CD8-positive, alpha-beta memory T cell (primary cell): ENCODE measurements at places on chromosomes 6 and 20. TPM values are rescaled to one million over a fixed set of nuclear protein-coding genes. Genes with fewer than 3 reads are reported as not detected.

GRCh38 chr6:69427882-69428281 is 368.9 kb downstream of the LMBRD1 start:
- H3K27me3 ChIP-seq: no peaks in the 10 kb centered on the region
- H3K27ac ChIP-seq: no peak overlapping the region
- DNase-seq: no peak
- H3K36me3 ChIP-seq: no peaks in the 10 kb centered on the region

DNA sequence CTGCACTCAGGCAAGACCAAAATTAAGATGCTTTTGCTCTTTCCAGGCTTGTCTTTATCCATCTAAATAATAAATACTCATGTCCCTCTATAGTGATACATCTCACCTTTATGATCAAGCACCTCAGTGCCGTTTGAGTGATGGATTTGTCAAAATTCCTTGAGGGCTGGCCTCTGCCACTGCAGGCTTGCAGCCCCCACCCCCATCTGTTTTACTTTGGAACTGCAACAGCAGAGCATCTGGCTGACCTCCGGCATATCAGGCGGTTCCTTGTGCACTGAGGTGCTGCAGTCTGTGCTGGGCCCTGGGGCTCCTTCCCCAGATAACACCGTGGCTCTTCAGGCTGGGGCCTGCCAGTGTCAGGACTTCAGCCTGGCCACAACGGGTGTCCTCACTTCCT is 386.9 kb downstream of the CDH26 start:
- no peak overlapping the region for H3K4me3 ChIP-seq
- H3K4me1 ChIP-seq: no peaks in the 10 kb centered on the region
- no peaks in the 10 kb centered on the region for H3K27me3 ChIP-seq
- no peak for DNase-seq
- no peaks in the 10 kb centered on the region for H3K36me3 ChIP-seq

DNA sequence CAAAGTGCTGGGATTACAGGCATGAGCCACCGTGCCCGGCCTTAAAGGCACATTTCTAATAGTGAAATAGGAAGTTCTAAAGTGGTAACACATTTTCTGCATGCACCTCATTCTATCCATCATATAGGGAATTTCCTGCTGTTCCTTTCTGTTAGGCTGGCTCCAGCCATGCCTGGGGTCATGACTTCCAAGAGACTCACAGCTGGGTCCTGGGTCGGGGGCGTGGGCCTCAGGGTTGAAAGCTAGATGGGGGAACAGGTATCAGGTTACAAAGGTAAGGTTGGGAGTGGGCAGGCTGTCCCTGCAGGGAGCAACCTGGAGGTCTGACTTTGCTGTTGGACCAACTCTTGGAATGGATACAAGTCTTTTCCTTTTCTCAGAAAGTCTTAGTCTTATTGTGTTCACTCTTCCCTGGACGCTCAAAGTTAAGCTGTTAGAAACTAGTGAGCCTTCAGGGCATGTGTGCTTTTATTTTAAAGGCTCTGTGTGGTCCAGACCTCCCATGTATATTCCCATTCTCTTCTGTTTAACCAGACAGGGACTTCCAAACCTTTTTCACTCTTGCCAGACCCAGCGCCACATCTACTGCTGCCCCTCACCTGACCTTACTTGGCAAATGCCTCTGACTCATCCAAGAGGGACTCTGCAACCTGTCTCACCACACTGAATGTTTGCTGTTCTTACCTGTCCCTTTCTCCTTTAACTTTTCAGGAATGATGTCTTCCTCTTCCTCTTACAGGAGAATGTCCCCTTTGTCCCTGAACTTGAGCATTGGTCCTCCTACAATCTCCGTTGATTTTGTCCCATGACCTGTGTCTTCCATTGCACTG is 64.4 kb downstream of the TMEM170B start:
- no peak overlapping the region for H3K27ac ChIP-seq
- no peaks in the 10 kb centered on the region for H3K36me3 ChIP-seq
- DNase-seq: no peak
- H3K4me3 ChIP-seq: no peak overlapping the region

GRCh38 chr6:26270486-26270861 is 94.5 kb upstream of the BTN3A2 start:
- peak overlapping the region; percentile 70 for H3K4me3 ChIP-seq
- H3K27ac ChIP-seq: no peak overlapping the region
- no peak for DNase-seq
- no peaks in the 10 kb centered on the region for H3K36me3 ChIP-seq

DNA sequence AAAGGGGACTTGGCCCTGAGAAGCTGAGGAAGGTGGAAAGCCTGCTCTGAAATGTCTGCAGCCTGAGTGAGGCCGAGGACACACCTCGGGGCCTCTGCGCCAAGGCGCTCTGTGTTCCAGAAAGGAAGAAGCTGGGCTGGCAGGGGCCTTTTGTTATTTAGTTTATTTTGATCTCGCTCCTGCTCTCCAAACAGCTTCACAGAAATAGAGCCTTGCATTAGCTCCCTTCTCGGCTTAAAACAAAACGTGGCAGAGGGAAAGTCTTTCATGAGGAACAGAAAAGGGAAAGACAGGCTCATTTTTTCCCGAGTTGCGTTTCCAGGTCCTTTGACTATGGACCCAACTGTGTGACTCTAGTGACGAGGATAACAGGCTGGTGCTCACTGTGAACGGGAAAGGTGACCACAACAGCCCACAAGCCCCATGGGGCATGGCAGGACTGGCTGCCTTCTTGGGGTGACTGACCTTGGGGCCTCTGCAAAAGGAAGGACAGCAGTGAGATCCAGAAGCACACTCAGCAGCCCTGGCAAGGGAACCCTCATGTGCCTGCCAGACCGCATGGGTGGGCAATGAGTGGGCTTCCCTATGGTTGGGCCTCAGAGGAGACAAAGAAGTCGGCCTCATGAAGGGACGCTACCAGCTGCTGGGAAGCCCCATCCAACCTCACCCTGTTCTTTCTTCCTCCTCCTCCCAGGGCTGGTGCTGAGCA is 18.7 kb downstream of the LEMD2 start:
- H3K36me3 ChIP-seq: peaks cover 16% of the 10 kb centered on the region
- no peak overlapping the region for H3K27ac ChIP-seq
- H3K4me3 ChIP-seq: no peak overlapping the region
- DNase-seq: no peak
- no peaks in the 10 kb centered on the region for H3K27me3 ChIP-seq

DNA sequence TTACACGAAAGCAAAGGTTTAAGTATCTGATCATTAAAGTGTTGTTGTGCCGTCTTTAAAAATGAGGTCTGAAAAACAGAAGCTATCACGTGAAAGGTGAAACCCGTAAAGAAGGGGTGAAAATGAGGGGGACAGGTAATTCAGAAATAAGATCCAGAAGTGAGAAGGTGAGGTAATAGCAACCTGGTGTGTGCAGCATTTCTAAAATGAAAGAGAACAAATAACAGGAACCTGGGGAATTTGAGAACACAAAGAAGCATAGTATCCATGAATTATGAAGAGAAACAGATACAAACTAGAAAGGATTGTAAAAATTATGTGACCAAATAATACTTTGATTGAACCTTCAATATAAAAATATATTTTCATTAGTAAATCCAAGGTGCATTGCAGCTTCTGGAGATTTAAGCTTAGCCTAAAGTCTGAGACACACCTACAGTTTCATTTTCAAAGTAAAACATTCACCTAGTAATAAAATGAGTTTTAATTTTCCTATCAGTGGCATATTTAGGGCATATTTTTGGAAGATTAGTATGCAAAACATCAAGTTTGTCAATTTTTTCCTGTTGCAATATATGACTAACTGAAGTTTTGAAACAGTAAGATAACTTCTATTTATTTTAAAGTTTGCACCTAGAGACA is 1.4 kb downstream of the HEY2 start:
- no peak for DNase-seq
- no peak overlapping the region for H3K27ac ChIP-seq
- peaks cover 26% of the 10 kb centered on the region for H3K4me1 ChIP-seq
- peaks cover 37% of the 10 kb centered on the region for H3K27me3 ChIP-seq

DNA sequence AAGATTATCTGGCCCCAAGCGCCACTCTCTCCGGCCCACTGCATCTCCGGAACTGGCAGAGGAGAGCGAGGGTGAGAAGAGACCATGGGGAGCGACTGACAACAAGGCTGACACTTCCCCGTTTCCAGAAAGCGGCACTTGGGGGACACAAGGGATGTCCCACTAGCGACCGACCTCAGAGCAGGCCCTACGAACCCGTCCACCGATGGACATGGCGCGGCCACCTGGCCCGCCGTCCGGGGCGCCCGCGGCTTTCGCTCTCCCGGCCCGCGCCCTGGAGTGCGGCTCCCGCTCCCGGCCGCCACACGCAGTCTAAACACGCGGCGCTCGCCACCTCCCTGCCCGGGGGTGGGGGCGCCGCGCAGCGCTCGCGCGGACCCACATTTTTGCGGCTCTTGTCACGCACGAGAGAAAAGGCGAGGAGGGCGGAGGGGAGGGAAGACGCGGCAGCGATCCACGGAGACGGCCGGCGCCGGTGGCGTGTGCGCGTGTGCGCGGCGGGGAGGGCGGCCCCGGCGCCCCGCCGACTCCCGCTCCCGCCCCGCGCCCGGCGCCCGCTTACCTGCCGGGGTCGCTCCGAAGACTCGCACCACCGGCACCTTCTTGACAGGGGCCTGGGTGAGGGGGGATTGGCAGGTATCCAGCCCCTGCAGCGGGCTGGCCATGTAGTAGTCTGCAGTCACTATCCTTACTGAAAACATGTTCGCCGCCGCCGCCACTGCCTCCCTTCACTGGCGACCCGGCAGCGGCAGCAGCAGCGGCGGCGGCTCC is 645 bp downstream of the REV3L start:
- DNase-seq: peak; percentile 48
- H3K36me3 ChIP-seq: no peaks in the 10 kb centered on the region
- H3K27me3 ChIP-seq: no peaks in the 10 kb centered on the region
- H3K27ac ChIP-seq: peak overlapping the region; percentile 95

DNA sequence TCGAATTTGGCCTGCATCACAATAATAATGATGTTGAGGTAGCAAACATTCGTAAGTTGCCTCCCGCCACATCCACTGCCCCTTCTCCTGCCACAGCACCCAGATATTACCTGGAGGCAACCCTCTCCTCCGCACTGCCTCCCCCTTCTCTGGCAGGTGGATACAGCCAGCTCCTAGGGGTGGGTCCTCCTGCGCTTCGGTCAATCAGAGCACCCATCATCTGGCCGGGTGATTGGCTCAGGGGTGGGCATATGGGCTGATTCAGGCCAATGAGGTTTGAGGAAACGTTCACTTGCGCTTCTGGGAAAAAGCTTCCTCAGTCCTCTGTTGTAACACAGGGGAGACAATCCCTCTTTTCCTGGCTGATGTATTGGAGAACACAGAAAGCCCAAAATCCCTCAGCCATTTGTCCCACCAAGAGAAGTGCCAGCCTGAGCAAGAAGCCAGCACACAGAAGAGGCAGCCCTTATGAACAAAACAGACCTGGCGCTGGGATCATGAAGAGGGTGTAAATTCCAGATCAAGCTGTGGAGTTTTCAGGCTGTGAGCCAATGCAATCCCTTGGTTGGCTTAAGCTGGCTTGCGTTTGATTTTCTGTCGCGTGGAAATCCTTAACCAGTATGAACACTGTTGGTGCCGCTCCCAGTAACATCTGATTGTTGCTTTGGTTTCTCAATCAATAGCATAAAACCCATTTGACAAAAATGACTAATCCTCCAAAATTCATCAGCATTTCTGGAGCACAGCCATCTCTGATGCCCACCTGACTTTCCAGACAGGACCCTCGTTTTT is 82.2 kb downstream of the PRDM1 start:
- DNase-seq: no peak
- no peak overlapping the region for H3K4me3 ChIP-seq
- no peak overlapping the region for H3K27ac ChIP-seq
- H3K27me3 ChIP-seq: no peaks in the 10 kb centered on the region
- H3K4me1 ChIP-seq: peaks cover 22% of the 10 kb centered on the region

DNA sequence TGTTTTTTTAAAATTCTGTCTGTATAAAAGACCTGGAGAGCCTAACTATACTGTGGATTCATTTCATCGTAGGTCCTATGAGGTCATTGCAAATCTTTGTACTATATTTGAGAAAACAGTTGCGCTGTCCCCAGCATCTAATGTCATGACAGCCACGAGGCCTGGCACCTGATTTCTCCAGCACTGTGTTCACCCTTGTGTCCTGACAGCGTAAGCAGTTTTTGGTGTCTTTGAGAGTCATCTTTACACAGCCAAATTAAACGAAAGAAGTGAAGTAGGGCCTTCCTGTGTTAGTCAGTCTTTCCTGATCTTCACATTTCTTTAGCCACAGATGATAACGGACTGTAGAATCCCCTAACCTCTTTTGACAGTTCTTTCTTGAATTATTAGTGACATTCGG is 70.6 kb upstream of the PHACTR2 start:
- H3K27me3 ChIP-seq: no peaks in the 10 kb centered on the region
- no peak overlapping the region for H3K4me3 ChIP-seq
- no peaks in the 10 kb centered on the region for H3K36me3 ChIP-seq
- no peak for DNase-seq
- H3K27ac ChIP-seq: no peak overlapping the region
- no peaks in the 10 kb centered on the region for H3K4me1 ChIP-seq

DNA sequence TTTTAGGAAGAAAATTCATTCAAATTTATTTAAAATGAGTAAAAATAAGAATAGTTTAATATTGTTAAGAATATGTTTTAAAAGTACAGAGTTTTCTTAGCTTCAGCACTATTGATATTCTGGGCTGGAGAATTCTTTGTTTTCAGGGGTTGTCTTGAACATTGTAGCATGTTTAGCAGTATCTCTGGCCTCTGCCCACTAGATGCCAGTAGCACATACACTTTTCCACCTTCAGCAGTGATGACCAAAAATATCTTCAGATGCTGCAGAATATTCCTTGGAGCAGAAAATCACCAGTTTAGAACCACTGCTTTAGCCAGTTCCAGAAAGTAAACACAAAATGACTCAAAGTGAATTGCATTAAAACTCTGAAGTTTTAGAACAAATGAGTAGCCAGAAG is 19.4 kb upstream of the SDHAF4 start:
- no peak overlapping the region for H3K27ac ChIP-seq
- H3K27me3 ChIP-seq: no peaks in the 10 kb centered on the region
- no peaks in the 10 kb centered on the region for H3K4me1 ChIP-seq
- H3K4me3 ChIP-seq: no peak overlapping the region

SYCP2L gene
- total RNA-seq: not detected

CD93 gene
- 0.53 TPM for total RNA-seq

SALL4 gene
- 0.11 TPM for total RNA-seq

CRIP3 gene
- total RNA-seq: not detected

IYD gene
- not detected for total RNA-seq
